ENCODE measurements at places on chromosomes 2 and 18.

DNA sequence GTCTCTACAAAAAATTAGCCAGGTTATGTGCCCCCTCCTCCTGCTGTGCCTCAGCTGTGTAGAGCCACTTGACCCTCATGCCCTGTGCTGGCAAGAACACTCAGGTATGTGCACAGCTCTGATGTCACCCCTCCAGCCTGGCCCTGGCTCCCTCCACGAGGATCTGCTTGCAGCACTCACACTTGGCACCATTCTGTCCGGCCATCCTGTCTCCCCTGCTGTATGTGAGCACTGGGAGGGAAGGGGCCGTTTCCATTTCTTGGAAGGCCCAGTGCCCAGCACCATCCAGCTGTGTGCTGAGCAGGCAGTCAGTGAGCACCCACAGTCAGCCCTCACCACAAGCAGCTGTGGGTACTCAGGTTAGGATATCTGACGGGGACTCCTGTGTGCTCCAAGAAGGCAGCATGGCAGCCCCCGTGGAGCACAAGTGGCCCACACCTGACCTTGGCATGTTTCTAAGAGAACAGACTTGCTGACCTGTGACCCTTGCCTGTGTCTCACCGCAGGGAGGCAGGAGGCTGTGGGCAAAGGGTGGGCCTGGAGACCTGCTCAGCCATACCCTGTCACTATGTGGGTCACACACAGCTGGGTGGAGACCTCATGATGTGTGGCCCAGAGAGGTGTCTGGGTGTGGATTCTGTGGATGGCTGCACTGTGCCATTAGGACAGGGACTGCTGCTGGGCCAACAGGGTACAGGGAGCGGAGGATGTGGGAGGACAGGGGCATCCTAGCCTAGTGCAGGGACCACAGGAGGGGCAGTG lies 31.5 kb downstream of the USP34 start:
- peak; percentile 8 for DNase-seq

DNA sequence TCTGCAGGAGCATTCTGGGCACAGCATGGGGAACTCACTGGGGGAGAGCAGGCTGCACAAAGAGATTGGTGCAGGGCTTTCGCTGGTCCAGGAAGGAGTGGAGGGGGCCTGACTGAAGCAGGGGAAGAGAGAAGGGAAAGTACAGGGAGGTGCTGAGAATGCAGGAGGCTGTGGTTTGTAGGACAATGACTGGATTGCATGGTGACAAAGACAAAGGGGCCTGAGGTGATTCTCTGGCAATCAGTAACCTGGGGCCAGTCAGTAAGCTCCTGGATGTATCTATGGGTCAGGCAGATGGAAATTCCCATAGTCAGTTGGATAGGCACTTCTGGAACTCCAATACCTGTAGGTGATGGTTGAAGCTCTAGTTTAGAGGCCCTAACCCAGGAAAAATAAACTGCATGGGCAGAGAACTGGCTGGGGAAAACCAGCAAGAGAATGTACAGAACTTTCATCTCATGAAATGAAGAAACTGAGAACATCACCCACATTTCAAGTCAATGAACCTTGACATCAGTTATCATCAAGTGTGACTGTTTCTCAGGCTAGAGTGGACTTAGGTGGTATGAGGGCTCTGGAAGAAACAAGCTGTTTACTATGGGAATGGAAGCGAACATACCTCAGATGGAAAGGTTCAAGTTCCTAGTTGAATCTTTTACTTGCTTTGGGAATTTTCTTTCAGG lies 193.2 kb downstream of the TPGS2 start:
- no peak for DNase-seq

GRCh38 chr2:25041307-25041927 lies 459 bp upstream of the EFR3B start:
- DNase-seq = peak; percentile 78

- DNase-seq = no peak
Observed at GRCh38 chr2:205022841-205023240, 477.6 kb downstream of the PARD3B start.

GRCh38 chr18:75478996-75479880 lies 51.7 kb upstream of the SMIM21 start:
- DNase-seq = no peak
